GM10248 (cell line): ENCODE measurements at places on chromosomes 12 and 14.

- DNase-seq: no peak
Measured at GRCh38 chr14:63896278-63896720, 43.5 kb downstream of the SYNE2 start.

DNA sequence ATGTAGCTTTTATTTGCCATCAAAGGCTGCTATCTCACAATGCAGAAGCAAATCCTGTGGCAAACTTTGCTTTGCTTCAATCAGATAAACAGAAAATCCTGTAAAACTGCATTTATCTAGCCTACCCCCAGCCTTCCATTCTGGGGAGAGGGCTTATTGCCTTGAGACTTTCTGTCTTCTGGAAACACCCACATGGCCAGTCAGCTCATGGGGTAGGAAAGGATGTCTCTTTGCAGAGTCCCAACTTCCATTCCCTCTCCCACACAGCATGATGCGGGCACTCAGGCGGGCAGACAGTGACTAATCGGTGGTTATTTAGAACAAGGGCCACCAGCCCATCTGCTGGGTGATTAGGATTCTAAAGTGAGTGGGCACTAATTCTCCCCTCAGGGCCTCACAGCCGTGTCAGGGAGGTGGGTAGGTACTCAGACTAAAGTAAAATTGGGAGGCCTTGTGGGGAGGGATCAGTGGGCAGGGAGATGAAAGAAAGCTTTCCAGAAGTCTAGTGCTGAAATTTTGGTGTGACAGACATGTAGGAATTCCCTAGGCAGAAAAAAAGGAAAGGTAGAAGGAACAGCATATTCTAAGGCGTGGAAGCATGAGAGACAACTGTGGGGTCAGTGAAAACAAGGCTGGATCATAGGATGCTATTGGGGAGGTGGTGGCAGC lies 720.5 kb downstream of the VRK1 start:
- DNase-seq: no peak

DNA sequence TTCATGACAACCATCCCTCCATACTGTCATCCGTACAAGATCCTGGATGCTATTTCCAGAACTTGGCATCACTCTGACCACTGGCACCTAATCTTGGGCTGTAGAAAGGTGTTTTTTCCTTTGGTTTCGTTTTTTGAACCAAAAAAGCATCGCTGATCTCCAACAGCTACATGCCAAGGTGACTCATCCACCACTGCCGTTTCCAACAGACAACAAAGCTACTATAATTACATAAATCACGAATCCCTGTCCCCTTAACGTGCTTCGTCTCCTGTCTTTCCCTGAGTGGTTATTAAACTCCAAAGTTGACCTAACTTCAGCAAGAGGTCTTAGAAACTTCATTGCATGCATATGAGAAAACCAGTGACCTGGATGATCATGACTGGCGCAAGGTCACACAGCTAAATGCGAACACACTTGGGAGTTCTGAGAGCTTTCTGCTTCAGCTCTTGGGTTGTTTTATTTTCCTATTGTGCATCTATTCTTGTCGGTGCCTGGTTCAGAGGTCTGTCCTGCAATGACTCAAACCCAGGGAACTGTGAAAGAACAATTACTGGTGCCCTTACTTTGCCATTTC lies 99.9 kb downstream of the PPM1H start:
- no peak for DNase-seq

DNA sequence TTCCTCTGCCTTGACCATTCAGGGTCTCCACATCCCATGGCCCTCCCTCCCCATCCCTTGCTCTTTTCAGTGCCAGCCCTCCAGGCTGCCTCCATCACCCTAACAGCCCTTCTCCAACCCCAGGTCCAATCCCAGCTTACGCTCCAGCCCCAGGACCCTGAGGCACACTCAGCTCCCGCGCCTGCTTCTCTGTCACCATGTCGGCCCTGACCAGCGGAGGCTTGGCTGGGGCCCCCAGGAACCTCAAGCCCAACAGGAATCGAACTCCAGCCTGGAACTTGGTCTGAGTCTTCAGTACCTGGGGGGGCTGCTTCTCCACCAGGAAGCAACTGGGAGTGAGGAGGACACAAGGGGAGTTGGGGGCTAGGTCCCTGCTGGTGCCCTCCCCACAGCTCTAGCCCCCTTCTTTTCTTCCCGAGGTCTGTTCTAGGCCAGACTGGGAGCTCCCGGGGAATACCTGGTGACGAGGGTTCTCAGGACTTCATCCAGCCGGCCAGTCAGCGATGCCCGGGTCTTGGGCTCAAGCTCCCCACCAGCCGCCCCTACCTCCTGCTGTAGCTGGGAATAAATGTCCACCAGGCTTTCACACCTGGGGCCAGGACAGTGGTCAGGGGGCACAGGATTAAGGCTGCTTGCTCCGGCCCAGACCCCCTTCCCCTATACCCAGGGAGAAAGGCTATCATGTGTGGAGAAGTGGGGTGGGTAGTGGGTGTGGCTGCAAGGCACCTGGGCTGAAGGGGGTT lies 6.0 kb downstream of the STAT6 start:
- no peak for DNase-seq

GRCh38 chr12:34218193-34219045 lies 196.1 kb downstream of the ALG10 start:
- DNase-seq: peak; percentile 64

GRCh38 chr12:16785524-16785923 lies 179.6 kb upstream of the LMO3 start:
- no peak for DNase-seq

DNA sequence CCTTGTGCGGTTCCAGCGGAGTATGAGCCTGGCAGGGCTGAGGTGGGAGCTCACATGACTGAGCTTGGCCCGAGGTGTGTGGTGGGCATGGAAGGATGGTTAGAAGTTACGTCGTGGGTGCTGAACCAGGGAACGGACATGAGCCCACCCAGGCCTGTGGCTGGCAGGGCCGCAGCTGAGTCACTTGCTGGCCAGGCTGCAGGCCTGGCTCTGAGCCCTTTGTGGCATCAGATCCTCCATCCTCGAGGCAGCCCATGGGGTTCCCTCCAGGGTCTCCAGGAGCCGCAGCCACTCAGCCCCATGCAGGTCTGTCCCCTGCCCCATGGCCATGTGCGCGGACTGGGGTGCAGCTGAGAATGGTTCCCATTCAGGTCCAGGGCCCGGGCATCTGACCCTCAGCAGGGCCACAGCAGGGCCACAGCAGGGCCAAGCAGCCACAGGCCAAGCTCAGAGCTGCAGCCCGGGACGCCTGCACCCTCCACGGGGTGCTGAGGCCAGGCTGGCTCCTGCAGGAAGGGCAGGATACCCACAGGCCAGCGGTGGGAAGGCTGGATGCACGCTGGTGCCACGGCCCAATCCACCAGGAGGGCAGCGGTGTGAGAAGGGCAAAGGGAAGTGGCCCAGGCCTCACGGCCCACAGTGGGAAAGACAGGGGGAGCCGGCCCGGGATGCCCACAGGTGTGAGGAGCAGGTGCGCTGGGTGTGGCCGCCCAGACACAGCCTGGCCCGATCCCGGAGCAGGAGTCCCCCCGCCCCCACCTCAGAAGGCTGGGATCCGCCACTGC lies 26.3 kb upstream of the ULK1 start:
- no peak for DNase-seq

- DNase-seq: no peak
Measured at GRCh38 chr12:132488127-132489077, 1.5 kb upstream of the FBRSL1 start.

- DNase-seq: no peak
Measured at GRCh38 chr14:77883847-77884238, 83.9 kb downstream of the ADCK1 start.

GRCh38 chr12:106066051-106066705 lies 72.6 kb downstream of the NUAK1 start:
- no peak for DNase-seq

- no peak for DNase-seq
Measured at GRCh38 chr12:50047693-50048250, 9.6 kb upstream of the ASIC1 start.

- no peak for DNase-seq
Measured at GRCh38 chr12:3753544-3754284, 805 bp upstream of the CRACR2A start.

- DNase-seq: no peak
Measured at GRCh38 chr12:65728848-65729793, 95.2 kb upstream of the HMGA2 start.

GRCh38 chr14:60067882-60068281 lies 23.8 kb upstream of the PCNX4 start:
- DNase-seq: no peak

GRCh38 chr12:127169321-127170181 lies 1097.4 kb upstream of the TMEM132C start:
- no peak for DNase-seq

DNA sequence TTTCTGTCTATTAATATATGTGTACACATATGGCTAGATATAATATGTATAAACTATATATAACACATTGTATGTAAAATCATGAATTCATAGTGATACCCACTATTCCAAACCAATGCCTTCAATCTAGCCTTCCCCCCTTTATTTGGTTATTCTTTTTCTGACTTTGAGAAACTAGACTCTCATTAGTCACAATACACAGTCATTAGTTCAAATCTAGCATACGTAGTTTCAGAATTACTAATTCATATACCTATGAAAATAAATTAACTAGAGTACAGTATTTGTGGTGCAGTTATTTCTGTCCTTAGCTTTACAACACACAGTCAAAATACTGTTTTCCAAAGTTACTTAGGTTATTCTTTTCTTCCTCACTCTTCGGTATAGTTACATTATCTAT lies 268.2 kb downstream of the DPF3 start:
- no peak for DNase-seq

DNA sequence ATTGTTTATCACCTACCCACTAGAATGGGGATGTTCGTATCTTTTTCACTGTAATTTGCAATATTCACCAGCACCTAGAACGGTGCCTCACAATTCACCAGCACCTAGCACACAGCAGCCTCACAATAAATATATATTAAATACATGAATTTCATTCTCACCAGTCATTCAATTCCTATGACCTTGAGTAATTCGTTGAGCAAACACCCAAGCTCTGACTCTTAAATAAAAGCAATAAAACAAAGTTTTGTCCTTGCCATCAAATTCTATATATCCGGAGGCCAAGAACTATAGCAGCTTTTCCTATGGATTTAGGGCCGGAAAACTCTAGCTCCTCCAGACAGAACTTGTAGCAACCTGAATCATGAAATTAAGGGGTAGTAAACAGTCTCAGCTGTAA lies 981 bp downstream of the VTI1B start:
- DNase-seq: no peak

DNA sequence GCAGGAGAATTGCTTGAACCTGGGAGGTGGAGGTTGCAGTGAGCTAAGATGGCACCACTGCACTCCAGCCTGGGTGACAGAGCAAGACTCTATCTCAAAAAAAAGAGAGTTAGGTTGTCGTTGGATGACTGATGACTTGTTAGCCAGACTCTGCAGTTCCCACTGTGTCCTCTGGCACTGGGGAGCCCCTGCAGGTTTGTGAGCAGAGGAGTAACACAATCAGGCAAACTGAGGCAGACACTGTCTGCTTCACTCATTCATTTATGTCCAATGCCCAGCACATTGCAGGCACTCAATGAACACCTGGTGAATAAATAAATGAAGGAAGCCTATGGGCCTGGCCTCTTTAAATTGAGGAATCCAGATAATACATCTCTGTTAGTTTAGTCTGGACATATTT lies 41.2 kb upstream of the BCL11B start:
- DNase-seq: no peak

GRCh38 chr14:64779472-64779871 lies 75.2 kb downstream of the PLEKHG3 start:
- no peak for DNase-seq

- no peak for DNase-seq
Measured at GRCh38 chr14:98270201-98270600, 1001.8 kb downstream of the BCL11B start.
